ENCODE measurements at places on chromosomes 6 and 20. TPM values are rescaled to one million over a fixed set of nuclear protein-coding genes. Genes with fewer than 3 reads are reported as not detected.

GRCh38 chr20:37627767-37628130, 66.1 kb upstream of the CTNNBL1 start:
- no peak overlapping the region for H3K27ac ChIP-seq
- no peak for DNase-seq
- no peaks in the 10 kb centered on the region for H3K27me3 ChIP-seq
- no peak overlapping the region for H3K4me3 ChIP-seq
- no peaks in the 10 kb centered on the region for H3K4me1 ChIP-seq
- no peaks in the 10 kb centered on the region for H3K36me3 ChIP-seq

DNA sequence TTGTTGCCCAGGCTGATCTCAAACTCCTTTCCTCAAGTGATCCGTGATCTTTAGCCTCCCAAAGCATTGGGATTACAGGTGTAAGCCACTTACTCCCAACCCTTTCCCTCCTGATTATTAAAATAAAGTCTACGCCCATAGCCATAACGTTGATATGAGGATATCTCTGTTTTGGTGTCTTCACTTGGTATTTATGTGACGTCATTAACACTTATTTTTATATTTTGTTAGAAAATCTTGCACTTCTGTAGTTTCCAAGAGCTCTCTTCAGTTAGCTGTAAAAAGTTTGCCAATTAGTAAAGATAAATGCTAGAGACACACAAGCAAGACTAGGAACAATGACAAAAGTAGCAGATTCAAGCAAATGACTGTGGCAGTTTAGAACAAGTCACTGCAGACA, 115.6 kb upstream of the HSF2 start:
- no peaks in the 10 kb centered on the region for H3K36me3 ChIP-seq
- no peaks in the 10 kb centered on the region for H3K4me1 ChIP-seq
- H3K4me3 ChIP-seq: no peak overlapping the region
- H3K27ac ChIP-seq: no peak overlapping the region
- no peaks in the 10 kb centered on the region for H3K27me3 ChIP-seq
- DNase-seq: no peak

UBE2C gene
- total RNA-seq: 254 TPM

- peaks cover 14% of the 10 kb centered on the region for H3K4me1 ChIP-seq
- H3K4me3 ChIP-seq: no peak overlapping the region
- DNase-seq: peak; percentile 45
Measured at GRCh38 chr6:161168281-161168891, 105.5 kb downstream of the AGPAT4 start.

GPX5 gene
- total RNA-seq: not detected

DNA sequence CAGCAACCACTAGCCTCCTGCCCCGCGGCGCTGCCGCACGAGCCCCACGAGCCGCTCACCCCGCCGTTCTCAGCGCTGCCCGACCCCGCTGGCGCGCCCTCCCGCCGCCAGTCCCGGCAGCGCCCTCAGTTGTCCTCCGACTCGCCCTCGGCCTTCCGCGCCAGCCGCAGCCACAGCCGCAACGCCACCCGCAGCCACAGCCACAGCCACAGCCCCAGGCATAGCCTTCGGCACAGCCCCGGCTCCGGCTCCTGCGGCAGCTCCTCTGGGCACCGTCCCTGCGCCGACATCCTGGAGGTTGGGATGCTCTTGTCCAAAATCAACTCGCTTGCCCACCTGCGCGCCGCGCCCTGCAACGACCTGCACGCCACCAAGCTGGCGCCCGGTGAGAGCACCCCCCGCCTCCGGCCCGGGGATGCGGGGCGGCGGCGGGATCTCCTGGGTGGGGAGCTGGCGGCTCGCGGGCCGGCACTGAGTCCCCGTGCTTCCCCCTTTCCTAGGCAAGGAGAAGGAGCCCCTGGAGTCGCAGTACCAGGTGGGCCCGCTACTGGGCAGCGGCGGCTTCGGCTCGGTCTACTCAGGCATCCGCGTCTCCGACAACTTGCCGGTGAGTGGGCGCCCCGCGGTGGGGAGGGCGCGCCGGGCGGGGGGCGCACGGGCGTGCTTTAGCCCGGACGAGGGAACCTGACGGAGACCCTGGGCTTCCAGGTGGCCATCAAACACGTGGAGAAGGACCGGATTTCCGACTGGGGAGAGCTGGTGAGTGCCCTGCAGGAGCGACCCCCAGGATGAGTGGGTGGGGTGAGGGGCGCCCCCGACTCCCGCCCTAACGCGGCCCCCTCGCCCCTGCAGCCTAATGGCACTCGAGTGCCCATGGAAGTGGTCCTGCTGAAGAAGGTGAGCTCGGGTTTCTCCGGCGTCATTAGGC, 585 bp downstream of the PIM1 start:
- H3K4me1 ChIP-seq: peaks cover 3% of the 10 kb centered on the region
- H3K27ac ChIP-seq: no peak overlapping the region
- DNase-seq: peak; percentile 60
- H3K27me3 ChIP-seq: no peaks in the 10 kb centered on the region

Data from H9 (cell line).